ENCODE measurements at places on chromosomes 12 and 14.

DNA sequence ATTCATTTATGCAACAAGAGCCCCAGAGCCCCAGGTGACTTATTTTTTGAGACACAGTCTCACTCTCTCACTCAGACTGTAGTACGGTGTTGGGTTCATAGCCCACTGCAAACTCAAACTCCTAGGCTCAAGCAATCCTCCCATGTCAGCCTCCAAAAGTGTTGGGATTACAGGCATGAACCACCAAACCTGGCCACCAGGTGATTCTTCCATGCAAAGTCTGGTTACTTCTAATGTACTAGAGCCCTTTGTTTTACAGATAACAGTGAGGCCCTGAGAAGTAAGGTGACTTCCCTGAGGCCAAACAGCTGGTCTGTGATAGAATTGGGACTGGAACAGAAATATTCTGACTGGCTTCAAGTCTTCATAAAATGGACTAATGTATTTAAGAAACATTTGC, 10.0 kb upstream of the KCNK10 start:
- H3K4me1 ChIP-seq = no peaks in the 10 kb centered on the region
- DNase-seq = no peak
- H3K36me3 ChIP-seq = no peaks in the 10 kb centered on the region
- H3K4me3 ChIP-seq = no peak overlapping the region
- H3K27ac ChIP-seq = no peak overlapping the region

DNA sequence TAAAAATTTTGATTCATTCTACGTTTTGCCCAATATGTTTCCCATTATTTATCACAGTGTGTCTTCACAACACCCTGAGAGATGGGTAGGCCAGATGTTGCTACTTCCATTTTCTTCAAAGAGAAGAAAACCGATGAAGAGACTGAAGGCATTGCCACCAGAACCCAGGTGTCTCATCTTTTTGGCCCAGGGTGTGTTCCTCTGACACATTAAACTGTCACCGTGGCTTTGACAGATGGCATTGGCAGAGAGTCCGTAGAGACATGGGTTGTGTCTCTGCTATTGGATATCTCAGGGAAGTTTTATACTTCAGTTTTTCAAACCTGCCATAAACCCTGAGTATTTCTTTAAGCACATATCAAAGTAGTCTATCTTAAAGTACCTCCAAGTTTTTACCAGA, 11.3 kb upstream of the NUDT4 start:
- H3K27me3 ChIP-seq = no peaks in the 10 kb centered on the region
- no peak overlapping the region for H3K27ac ChIP-seq
- no peak for DNase-seq
- H3K4me3 ChIP-seq = no peak overlapping the region
- peaks cover 13% of the 10 kb centered on the region for H3K4me1 ChIP-seq
- H3K36me3 ChIP-seq = no peaks in the 10 kb centered on the region

GRCh38 chr14:77248666-77249065, 22.3 kb downstream of the NGB start:
- H3K36me3 ChIP-seq = no peaks in the 10 kb centered on the region
- H3K27me3 ChIP-seq = no peaks in the 10 kb centered on the region
- no peak overlapping the region for H3K4me3 ChIP-seq

DNA sequence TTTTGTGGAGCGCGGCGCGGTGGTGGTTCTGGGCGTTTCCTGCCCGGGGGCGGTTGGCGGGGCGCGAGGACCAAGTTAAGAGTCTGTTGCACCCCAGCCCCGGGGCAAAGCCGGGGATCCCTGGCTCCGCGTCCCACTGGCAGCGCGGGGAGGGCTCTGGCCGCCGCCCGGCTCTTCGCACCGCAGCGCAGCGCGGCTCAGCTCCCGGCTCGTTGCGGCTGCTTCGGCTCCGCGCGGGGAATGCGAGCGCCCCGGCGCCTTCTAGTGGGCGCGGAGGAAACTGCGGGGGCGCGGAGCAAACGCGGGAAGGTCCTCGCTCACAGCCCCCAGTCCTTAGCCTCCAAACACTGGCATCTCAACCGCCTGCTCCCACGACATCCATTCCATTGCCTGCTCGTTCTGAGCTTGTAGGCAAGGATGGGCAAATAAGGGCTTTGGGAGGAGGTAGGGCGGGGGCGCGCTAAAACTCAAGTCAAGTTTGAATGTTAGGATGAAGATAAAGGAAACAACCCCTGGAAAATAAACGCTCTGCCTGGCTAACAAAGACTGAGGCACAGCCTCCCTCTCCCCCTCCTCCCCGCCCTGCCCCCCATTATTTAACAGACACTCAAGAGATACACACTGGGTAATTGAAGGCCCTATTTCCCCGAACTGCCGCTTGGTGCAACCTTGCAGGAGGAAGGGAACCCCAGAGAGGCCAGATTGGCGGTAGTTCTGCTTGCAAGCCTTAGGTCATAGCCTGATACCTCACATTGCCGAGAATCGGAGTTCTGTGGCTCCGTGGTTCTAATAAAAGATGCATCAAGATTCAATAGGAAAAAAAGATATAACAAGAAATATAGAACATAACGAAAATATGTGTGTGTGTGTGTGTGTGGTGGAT, at the start of gene B4GALNT1:
B4GALNT1 (minus strand) TSS at position 244 of the 883 bp plus-strand sequence. CDS start 1,069 bp downstream, outside the sequence.
- no peaks in the 10 kb centered on the region for H3K27me3 ChIP-seq
- peak within 1 kb of the TSS; percentile 31 for H3K27ac ChIP-seq
- H3K4me1 ChIP-seq = no peaks in the 10 kb centered on the region
- no peak for DNase-seq
- H3K4me3 ChIP-seq = peak within 1 kb of the TSS; percentile 73

DNA sequence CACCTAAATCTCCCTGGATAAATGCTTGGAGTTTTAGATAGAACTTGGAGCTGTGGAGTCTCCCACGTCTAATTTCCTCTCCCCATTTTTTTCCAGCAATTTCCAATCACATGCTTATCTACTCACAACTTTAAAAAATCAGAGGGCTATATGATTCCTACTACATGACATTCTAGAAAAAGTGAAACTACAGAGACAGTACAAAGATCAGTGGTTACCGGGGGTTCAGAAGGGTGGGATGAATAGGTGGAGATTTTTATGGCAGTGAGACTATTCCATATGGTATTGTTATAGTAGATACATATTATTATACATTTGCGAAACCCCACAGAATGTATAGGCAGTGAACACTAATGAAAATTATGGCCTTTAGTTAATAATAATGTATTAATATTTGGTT, 35.5 kb downstream of the ATF7 start:
- H3K4me1 ChIP-seq = peaks cover 39% of the 10 kb centered on the region
- H3K4me3 ChIP-seq = no peak overlapping the region
- no peaks in the 10 kb centered on the region for H3K36me3 ChIP-seq
- H3K27ac ChIP-seq = peak overlapping the region; percentile 49
- H3K27me3 ChIP-seq = no peaks in the 10 kb centered on the region

DNA sequence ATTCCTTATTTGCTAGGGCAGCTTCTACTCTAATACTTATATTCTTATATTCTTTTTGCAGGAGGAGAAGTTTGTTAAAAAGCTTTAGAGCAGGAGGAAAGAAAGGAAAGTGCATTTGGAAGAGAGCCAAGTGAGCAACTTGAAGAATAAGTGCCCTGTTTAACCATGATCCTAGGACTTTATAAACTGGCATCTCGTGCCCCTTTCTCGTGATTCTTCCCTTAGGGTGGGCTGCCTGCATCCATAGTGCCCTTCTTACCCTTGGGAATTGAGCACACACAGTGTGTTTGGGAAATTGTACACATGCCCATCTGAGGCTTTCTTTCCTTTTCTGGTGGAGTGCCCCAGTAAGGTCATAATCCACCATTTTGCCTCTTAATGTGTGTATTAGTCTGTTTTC, 141.9 kb downstream of the NUBPL start:
- DNase-seq = no peak
- H3K4me3 ChIP-seq = no peak overlapping the region
- H3K4me1 ChIP-seq = no peaks in the 10 kb centered on the region
- H3K27me3 ChIP-seq = no peaks in the 10 kb centered on the region
- peaks cover 19% of the 10 kb centered on the region for H3K36me3 ChIP-seq

- peaks cover 88% of the 10 kb centered on the region for H3K36me3 ChIP-seq
- no peak for DNase-seq
- no peak overlapping the region for H3K27ac ChIP-seq
- H3K4me3 ChIP-seq = no peak overlapping the region
- H3K27me3 ChIP-seq = no peaks in the 10 kb centered on the region
Observed at GRCh38 chr12:131766382-131767107, 55.7 kb downstream of the SFSWAP start.

DNA sequence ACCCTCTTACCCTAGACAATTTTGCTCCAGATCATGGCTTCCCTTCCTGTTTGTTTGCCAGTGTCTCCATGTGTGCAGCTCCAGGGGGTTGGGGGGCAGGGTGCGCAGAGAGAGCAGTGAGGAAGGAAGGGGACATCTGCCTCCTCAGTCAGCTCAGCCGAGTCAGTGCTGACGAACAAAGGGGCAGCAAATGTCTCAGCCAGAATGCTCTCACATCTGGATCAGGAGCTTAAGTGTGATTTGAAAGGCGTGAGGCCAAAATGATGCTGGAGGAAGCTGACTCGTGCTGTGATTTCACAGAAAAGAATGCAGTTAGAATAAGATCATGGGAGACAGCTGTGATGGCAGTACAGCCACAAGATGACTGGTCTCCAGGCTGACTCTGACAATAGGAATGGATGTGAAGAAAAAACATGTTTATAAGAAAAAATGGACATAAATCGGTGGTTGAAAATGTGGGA, 27.1 kb upstream of the CDK17 start:
- no peaks in the 10 kb centered on the region for H3K36me3 ChIP-seq
- no peak overlapping the region for H3K4me3 ChIP-seq
- H3K4me1 ChIP-seq = no peaks in the 10 kb centered on the region
- DNase-seq = peak; percentile 73
- peak overlapping the region; percentile 38 for H3K27ac ChIP-seq
- H3K27me3 ChIP-seq = no peaks in the 10 kb centered on the region

GRCh38 chr14:70671652-70672644, 30.2 kb downstream of the TTC9 start:
- DNase-seq = no peak
- H3K4me1 ChIP-seq = no peaks in the 10 kb centered on the region
- H3K27me3 ChIP-seq = peaks cover under 1% of the 10 kb centered on the region
- no peaks in the 10 kb centered on the region for H3K36me3 ChIP-seq
- H3K27ac ChIP-seq = no peak overlapping the region
- no peak overlapping the region for H3K4me3 ChIP-seq

DNA sequence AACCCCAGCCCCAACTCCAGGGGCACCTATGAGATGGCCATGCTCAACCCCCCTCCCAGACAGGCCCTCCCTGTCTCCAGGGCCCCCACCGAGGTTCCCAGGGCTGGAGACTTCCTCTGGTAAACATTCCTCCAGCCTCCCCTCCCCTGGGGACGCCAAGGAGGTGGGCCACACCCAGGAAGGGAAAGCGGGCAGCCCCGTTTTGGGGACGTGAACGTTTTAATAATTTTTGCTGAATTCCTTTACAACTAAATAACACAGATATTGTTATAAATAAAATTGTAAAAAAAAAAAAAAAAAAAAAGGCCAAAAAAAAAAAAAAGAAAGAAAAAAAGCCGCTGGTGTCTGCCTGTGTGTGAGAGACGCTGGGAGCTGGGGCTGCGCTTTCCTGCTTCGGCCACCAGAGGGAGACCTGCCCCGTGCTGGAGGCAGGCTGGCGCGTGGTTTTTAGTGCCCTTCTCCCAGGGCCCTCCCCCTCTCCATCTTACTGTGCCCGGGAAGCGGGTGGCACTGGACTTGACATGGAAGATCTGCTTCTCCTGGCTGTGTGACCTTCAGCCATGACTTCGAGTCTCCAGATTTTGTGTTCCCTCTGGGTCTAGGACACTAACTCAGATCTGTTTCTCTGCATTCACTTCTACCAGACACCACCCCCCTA, 3.4 kb upstream of the NXPH4 start:
- H3K36me3 ChIP-seq = peaks cover 30% of the 10 kb centered on the region
- peaks cover 34% of the 10 kb centered on the region for H3K4me1 ChIP-seq
- H3K27me3 ChIP-seq = peaks cover 35% of the 10 kb centered on the region
- DNase-seq = peak; percentile 93
- H3K27ac ChIP-seq = peak overlapping the region; percentile 65

DNA sequence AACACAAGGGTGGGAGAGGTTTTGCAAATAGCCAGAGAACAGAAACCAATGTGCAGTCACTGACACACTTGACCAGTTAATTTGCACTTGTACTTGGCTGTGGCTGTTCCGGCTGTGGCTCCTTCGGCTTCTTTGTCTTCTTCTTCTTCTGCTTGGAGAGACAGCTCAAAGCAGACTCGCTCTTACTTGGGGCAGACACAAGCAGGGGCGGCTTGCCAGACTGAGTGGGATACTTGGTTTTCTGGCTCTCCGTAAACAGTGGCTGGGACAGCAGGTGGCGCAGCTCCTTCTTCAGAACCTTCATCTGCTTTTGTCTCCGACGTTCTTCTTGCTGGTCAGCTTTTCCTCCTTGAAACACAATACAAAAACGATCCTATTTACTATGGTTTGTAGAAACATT, 25.0 kb downstream of the OTUB2 start:
- H3K36me3 ChIP-seq = peaks cover 100% of the 10 kb centered on the region
- H3K4me3 ChIP-seq = no peak overlapping the region
- no peak overlapping the region for H3K27ac ChIP-seq
- H3K27me3 ChIP-seq = no peaks in the 10 kb centered on the region

GRCh38 chr14:58444627-58445026, 17.1 kb downstream of the KIAA0586 start:
- DNase-seq = no peak
- no peak overlapping the region for H3K27ac ChIP-seq
- no peak overlapping the region for H3K4me3 ChIP-seq
- peaks cover 76% of the 10 kb centered on the region for H3K36me3 ChIP-seq
- H3K27me3 ChIP-seq = no peaks in the 10 kb centered on the region

DNA sequence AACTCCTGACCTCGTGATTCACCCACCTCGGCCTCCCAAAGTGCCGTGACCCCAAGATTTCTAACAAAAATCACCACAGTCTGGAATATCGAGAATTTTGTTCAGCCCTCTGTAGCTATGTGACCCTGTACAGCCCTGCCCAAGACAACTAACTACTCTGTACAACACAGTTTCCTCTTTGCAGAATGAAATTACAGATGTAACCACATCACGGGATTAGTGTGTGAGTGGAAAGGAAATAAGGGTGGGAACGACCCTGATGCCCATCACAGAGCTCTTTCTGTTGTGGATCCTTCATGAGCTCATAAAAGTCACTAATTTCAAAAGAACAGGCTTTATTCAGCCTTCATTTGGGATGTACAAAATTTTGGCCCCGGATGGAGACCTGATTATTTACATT, 50.5 kb upstream of the KRR1 start:
- H3K27me3 ChIP-seq = no peaks in the 10 kb centered on the region
- no peaks in the 10 kb centered on the region for H3K4me1 ChIP-seq
- no peak overlapping the region for H3K27ac ChIP-seq
- no peak overlapping the region for H3K4me3 ChIP-seq
- H3K36me3 ChIP-seq = no peaks in the 10 kb centered on the region

- no peak for DNase-seq
- H3K27ac ChIP-seq = no peak overlapping the region
- no peak overlapping the region for H3K4me3 ChIP-seq
- no peaks in the 10 kb centered on the region for H3K36me3 ChIP-seq
Observed at GRCh38 chr14:46259536-46259935, 392.0 kb downstream of the RPL10L start.
